ENCODE measurements at places on chromosomes 7 and 10. TPM values are rescaled to one million over a fixed set of nuclear protein-coding genes. Genes with fewer than 3 reads are reported as not detected.

The GCK gene
- total RNA-seq = not detected

The CYP3A4 gene
- total RNA-seq = 0.14 TPM

The EPHA1 gene
- 87.5 TPM for total RNA-seq

The PTPRE gene
- 11.1 TPM for total RNA-seq

The NUTM2A gene
- 2.4 TPM for total RNA-seq

The AKR1C8 gene
- not detected for total RNA-seq

The TEX36 gene
- total RNA-seq = not detected

The NAMPT gene
- 147 TPM for total RNA-seq

The ZCCHC24 gene
- total RNA-seq = 2.5 TPM

The SLC18A3 gene
- not detected for total RNA-seq

The MYL10 gene
- total RNA-seq = not detected

The SPDYE8 gene
- not detected for total RNA-seq

The ANKRD2 gene
- 1.4 TPM for total RNA-seq

The VOPP1 gene
- 53.9 TPM for total RNA-seq

The PLEKHS1 gene
- total RNA-seq = not detected

The SPDYE11 gene
- not detected for total RNA-seq

The PLXNA4 gene
- total RNA-seq = not detected

The A1CF gene
- not detected for total RNA-seq

The PRKG1 gene
- 0.28 TPM for total RNA-seq

The RPEL1 gene
- not detected for total RNA-seq

The LDB3 gene
- total RNA-seq = not detected

The HOXA1 gene
- 0.28 TPM for total RNA-seq

The LRMDA gene
- total RNA-seq = 1.3 TPM

The AKR1C3 gene
- total RNA-seq = 36.9 TPM

The CARD11 gene
- total RNA-seq = 6.1 TPM

The TMEM236 gene
- total RNA-seq = 0.07 TPM

The PAX4 gene
- not detected for total RNA-seq

The STRIP2 gene
- total RNA-seq = 3.8 TPM

The CHST15 gene
- total RNA-seq = 15.0 TPM

The SKIDA1 gene
- total RNA-seq = 0.21 TPM

The C10orf62 gene
- not detected for total RNA-seq

The CFAP69 gene
- total RNA-seq = 0.49 TPM

The WNT2 gene
- total RNA-seq = not detected

The GFRA1 gene
- total RNA-seq = 0.07 TPM

The INHBA gene
- 3.8 TPM for total RNA-seq

The OIT3 gene
- total RNA-seq = not detected

The DMTF1 gene
- total RNA-seq = 20.2 TPM

The PGAM2 gene
- not detected for total RNA-seq

The ZNF777 gene
- total RNA-seq = 12.2 TPM

The KIAA1549 gene
- total RNA-seq = 1.7 TPM

The TMEM229A gene
- not detected for total RNA-seq

The FAM180A gene
- total RNA-seq = not detected

The MKX gene
- total RNA-seq = 0.05 TPM

The ADAM12 gene
- total RNA-seq = 0.09 TPM

The C7orf57 gene
- total RNA-seq = 0.14 TPM

The SFTPD gene
- total RNA-seq = 0.42 TPM

The CAMK2B gene
- not detected for total RNA-seq

The PARD3 gene
- total RNA-seq = 29.0 TPM

The CALML5 gene
- 36.7 TPM for total RNA-seq

The GRID1 gene
- total RNA-seq = not detected

The CLDN4 gene
- 126 TPM for total RNA-seq

The ACSM6 gene
- not detected for total RNA-seq

The RHOBTB1 gene
- 4.8 TPM for total RNA-seq

All from airway epithelial cell (primary cell).